Choroid plexus epithelial cell (primary cell): ENCODE measurements at places on chromosomes 2 and 18.

DNA sequence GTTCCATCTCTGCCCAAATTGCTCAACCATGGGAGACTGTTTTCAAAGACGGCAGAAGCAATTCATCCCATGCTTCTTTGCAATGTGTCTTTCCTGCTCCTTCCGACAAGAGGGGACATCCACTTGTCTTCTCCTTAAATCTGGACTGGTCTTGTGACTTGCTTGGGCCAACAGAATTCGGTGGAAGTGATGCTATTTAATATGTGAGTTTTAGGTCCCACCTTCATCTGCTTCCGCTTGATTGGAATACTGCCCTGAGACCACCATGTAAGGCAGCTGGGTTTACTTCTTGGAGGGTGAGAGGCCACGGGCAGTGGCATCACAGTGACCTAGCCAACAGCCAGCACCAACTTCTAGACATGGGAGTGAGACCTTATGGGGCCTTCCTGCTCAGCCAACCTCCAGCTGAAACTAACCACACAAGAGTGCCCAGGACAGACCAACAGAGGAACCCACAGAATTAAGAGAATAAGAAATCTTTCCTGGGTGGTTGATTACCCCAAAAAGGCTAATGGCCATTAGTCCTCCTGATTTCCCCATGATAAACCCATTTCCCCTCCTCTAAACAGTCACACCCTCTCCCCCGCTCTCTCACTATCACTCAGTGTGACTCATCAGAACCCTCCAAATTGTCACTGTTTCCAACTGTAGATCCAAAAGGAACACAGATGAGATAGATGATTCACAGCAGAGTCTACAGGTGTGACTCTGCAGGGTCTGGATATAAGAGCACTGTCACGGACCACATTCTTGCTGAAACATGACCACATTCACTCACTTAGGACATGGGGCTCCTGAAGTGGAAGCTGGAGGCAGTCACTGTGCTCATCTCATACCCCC is 16.2 kb upstream of the RHOB start:
- DNase-seq: no peak

GRCh38 chr2:46032996-46033395 is 264.2 kb upstream of the EPAS1 start:
- DNase-seq: no peak

- DNase-seq: no peak
Observed at GRCh38 chr2:218452079-218452478, 33.2 kb downstream of the VIL1 start.

DNA sequence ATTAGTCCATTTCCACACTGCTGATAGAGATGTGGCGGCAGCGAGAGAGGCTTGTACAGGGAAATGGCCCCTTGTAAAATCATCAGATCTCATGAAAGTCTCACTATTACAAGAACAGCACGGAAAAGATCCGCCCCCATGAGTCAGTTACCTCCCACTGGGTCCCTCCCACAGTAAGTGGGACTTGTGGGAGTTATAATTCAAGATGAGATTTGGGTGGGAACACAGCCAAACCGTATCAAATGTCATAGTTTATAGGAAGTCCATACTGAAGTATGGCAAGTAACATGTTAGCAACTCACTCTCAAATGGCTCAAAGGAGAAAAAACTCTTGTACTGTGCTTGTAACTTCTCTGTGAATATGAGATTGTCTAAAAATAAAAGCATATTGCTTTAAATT is 56.1 kb downstream of the FARP2 start:
- DNase-seq: peak; percentile 98

DNA sequence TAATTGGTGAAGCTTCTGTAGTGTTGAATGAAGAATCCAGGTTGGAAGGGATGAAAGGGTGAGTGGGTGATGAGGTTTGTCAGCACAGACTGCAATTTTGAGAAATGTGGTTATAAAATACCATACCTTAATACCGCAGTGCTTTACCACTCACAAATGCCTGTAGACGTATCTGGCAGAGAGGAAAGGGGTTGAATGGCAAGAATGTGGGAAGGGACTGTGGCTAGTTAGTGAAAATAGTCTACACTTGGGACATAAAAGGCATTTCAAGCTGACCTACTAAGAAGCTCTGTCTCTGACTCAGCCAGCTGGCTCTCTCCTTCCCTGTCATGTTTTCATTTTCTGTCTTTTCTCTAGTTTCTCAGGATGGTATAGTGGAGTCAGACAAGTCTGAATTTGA is 25.1 kb downstream of the CDK15 start:
- peak; percentile 72 for DNase-seq

- DNase-seq: peak; percentile 37
Observed at GRCh38 chr2:182445391-182445965, 18.6 kb upstream of the PDE1A start.

DNA sequence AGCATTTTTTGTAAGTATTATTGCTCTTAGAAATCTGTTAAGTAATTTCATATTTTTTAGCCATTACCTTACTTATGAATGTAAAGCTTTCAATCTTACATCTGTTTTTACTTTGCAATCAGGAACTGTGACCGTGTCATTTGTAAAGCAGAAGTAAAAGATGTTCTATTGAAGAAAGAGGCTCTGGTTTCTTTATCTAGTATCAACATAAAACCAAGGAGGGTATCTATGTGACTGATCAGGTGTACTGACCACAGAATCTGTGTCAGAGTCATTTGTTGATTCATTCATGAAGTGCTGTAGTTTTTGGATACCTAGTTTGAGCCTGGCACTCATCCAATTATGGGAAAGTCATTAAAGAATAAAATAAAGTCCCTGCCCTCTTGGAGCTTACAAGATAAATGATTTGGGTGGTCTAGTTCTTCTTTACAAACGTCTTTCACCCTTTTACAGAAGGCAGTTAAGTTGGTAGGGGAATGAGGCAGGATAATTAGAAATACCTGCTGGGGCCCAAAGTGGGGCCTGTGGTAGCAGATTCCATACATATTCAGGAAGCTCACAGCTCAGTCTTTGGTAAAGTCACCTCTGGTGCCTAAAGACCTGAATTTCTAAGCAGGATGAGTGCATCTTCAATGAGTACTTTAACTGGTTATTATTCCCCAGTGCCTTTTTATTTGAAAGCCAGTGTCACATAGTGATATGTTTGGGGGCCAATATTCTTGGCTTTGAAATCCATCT is 260.6 kb upstream of the NT5C1B start:
- DNase-seq: no peak

DNA sequence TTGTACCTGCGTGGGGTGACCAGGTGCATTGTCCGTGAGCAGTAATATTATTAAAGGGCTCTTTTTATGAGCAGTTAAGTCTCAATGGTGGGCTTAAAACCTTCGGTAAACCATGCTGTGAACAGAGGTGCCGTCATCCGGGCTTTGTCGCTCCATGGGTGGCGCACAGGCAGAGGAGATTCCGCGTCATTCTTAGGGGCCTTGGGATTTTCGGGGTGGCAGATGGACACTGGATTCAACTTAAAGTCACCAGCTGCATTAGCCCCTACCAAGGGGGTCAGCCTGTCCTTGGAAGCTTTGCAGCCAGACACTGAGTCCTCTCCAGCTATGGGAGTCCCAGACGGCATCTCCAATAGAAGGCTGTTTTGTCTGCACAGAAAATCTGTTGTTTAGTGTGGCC is 107.7 kb downstream of the NFATC1 start:
- DNase-seq: no peak

DNA sequence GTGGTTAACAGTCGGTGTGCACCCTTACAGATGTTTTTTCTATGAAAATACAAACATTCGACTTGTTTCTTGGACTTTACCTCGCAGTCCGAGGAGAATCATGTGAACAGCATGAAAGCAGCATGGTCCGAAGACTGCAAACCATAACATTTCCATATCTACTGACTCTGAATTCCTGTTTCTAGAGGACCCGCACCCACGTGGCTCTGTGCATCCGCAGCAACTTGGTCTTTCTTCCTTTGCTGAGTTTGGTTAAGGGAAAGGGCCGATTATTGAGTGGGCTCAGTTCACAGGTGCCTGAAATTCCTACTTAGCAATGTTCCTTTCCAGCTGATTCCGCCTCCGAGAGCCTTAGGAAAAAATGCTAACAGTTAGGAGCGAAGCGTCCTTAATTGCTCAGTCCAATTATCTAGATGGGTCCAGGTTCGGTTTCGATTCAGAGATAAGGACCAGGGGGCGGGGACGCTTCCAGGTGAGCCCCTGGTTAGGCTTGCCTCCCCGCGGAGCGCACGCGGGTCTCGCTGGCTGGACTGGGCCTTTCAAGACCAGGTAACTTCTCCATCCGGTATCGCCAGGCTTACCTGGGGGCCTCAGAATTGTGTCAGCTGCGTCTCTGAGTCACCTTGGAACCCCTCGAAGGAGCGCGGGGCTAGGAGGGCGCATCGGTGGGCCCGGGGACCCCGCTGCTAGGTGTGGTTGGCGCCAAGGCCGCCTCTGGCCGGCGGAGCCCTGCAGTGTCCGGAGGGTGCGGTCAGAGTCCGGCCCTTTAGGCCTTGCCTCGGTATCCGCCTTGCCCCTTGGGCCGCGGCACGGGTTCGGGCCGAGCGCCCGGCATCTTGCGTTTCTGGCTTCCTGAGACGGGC is 1.1 kb upstream of the B3GNT2 start:
- DNase-seq: peak; percentile 23

DNA sequence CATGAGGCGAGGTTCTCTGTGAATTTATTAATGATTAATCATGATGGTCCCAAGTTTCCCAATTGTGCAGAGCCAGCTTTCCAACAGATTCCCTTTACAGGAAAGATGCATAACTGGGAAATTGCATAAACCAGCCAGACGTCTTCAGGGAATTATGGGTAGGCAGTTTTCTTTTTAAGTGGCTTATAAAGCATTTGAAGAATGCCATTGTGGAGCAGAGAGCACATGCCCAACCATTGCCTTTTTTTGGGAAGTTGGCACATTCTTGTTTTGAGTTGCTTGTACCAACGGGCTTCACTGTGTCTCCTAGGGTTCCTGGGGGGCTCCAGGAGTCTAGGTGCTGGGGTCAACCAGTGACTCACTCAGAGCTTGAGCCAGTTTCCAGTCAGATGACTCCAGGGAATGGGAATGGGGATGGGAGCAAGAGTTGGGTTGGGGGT is 231.7 kb upstream of the FOSL2 start:
- peak; percentile 70 for DNase-seq

- DNase-seq: no peak
Observed at GRCh38 chr2:18578033-18578432, 11.3 kb downstream of the NT5C1B start.

GRCh38 chr2:103410221-103410620 is 648.4 kb downstream of the TMEM182 start:
- DNase-seq: no peak

GRCh38 chr2:58032016-58032763 is 14.4 kb upstream of the VRK2 start:
- no peak for DNase-seq

- no peak for DNase-seq
Observed at GRCh38 chr2:78532762-78533379, 492.6 kb upstream of the REG3G start.
